Brain pericyte (primary cell): ENCODE measurements at places on chromosomes 4 and X.

- DNase-seq, result no peak
Measured at GRCh38 chr4:81502564-81502963, 30.9 kb upstream of the RASGEF1B start.

GRCh38 chr4:113732967-113733527 is 28.5 kb downstream of the CAMK2D start:
- no peak for DNase-seq

- no peak for DNase-seq
Measured at GRCh38 chr4:175667122-175667521, 144.9 kb downstream of the GPM6A start.

DNA sequence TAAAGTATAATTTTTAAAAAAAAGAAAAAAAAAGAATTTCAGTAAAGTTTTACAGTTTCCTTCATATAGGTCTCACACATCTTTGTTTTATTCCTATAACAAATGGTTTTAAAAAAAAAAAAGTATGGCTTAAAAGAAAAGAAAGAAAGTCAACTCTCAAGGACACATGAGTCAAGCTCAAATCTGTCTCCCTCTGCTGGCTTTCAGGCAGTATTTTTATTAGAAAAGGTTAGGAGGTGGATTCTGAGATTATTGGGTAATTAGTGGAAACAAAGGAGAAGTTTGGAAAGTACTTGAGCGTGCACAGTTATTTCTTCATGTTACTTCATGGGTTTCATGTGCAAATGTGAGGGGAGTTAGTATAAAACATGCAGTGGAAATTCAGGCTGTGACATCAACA is 36.6 kb upstream of the BTC start:
- no peak for DNase-seq

DNA sequence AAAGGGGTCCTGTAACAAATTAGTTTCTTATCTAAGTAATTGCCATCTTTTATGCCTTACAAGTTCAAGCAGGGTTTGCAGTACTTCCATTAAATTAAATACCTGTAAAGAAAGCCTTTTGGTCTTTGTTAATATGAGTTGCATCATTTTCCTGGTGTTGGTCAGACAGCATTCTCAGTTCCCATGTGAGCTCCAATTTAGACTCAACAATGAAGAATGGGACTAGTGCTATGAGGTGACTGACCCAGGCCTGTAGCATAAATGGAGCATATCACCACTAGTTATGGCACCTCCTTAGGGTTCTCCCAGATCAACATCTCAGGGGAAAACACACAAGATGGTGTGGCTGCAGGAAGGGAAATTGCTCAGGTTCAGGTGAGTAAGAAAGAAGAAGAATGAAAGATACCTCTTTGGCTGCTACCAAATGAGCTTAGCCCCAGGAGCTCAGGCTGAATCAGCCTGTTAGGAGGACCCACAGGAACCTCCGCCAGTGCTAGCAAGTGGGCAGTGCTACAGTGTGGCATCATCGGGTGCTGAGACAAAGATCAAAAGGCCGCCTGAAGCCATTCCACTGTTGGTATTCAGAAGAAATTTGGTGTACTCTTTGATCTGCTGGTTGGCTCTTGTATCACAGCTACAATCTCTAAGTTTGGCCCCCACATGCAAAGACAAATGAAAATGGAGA is 1.8 kb downstream of the TTC29 start:
- no peak for DNase-seq

DNA sequence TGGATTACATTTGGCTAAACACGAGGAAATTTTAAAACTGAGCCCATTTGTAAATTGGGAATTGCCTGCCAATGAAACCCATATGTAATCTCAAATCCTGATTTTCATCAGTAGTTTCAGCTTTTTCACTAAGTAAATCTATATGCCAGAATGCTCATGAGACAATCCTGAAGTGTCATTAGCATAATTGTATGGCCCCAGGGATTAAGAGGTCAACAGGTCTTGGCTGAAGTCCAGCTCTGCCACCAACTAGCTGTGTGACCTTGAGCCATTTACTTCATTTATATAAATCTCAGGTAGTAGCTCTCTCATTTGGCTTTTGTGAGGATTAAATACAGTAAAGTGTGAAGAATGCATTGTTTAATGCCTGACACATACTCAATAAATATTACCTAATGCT is 320.5 kb upstream of the EMCN start:
- DNase-seq, result no peak
